ENCODE measurements at places on chromosomes 13 and 19.

DNA sequence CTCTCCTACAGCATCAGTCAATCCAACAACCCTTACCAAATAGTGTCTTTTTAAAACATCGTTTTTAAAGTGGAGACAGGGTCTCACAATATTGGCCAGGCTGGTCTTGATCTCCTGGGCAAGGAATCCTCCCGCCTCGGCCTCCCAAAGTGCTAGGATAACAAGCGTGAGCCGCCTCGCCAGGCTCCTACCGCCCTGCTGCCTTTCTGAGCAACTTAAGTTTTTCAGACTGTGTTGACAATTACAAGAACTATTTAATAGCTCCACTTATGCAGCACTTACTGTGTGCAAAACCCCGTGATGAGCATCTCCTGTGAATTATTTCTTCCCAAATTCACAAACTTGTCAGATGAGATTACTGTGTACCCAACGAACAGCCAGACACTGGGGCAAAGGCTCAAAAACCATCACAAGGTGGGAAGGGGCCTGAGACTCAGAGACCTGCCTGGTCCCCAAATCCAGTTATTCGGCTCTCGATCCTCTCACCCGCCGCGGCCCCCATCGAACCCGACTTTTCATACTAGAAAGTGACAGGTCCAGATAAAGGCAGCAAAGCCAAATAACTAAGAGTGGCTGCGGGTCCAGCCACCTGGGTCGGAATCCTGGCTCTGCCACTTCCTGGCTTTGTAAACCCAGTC, 581 bp downstream of the RPL18 start:
- DNase-seq: no peak

DNA sequence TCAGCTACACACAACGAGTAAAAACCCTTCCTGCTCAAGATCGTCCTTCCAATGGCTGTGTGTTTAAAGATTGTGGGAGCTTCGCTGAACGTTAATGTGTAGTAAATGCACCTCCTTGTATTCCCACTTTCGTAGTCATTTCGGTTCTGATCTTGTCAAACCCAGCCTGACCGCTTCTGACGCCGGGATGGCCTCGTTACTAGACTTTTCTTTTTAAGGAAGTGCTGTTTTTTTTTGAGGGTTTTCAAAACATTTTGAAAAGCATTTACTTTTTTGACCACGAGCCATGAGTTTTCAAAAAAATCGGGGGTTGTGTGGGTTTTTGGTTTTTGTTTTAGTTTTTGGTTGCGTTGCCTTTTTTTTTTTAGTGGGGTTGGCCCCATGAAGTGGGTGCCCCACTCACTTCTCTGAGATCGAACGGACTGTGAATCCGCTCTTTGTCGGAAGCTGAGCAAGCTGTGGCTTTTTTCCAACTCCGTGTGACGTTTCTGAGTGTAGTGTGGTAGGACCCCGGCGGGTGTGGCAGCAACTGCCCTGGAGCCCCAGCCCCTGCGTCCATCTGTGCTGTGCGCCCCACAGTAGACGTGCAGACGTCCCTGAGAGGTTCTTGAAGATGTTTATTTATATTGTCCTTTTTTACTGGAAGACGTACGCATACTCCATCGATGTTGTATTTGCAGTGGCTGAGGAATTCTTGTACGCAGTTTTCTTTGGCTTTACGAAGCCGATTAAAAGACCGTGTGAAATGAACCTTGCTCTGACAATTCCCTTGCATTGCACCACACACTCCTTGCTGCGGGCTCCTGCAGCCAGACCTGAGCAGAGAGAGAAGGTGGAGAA, 2.7 kb upstream of the FAM174C start:
- no peak for DNase-seq

GRCh38 chr13:51783428-51784094, 20.4 kb downstream of the DHRS12 start:
- DNase-seq: no peak

DNA sequence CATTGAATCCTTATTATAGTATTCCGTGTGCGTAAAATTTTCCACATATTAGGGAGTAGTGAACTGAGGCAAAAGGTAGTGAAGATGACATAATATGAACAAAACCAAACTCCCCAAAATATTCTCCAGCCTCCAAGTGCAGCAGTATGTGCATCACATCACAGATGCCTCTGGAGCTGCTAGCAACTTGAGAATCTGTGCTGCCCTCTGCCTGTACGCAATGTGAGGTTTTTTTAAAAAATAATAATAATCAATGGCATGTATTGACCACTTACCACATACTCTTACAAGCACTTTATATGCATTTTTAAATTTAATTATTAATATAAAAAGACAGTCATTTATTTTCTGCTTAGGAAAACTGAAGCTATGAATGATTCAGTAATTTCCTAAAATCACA, 583.0 kb upstream of the SPRY2 start:
- DNase-seq: no peak

DNA sequence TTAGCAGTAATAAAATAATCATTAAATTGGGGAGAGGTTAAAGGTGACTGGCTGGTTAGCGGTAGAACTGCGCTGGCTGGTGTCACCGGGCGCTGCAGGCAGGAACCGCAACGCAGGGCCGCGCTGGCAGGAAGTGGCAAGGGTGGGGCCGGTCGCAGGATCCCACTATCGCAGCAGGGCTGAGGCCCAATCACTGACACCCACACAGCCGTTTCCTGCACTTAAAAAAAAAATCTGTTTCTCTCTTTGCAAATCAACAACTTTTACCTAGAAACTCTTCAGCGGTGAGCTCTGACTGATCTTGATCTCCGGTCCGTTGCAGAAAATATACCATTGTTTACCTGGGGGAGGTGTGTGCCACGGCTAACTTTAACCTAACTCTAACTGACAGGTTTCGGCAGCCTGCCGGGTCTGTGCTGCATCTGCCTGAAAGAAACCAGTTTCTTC, 46.9 kb downstream of the KLF2 start:
- peak; percentile 95 for DNase-seq

- no peak for DNase-seq
These were observed 235.6 kb upstream of the SOX21 start for GRCh38 chr13:94947965-94948371.

DNA sequence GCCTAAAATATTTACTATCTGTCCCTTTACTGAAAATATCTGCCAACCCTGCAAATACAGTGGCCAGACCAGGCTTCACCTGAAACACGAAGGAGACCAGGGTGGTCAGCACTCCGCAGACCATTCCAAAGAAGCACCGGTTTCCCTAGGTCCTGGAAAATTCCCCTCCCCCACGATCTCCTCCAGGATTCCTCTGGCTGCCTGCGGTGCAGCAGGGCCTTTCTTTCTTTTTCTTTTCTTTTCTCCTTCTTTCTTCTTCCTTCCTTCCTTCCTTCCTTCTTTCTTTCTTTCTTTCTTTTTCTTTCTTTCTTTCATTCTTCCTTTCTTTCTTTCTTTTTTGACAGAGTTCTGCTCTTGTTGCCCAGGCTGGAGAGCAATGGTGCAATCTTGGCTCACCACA, 152.7 kb downstream of the USP12 start:
- no peak for DNase-seq

GRCh38 chr13:99816321-99816720, 155.2 kb downstream of the ZIC5 start:
- no peak for DNase-seq

GRCh38 chr19:7533925-7534480, 1.5 kb upstream of the PNPLA6 start:
- DNase-seq: peak; percentile 87

- no peak for DNase-seq
These were observed 220.8 kb downstream of the COG6 start for GRCh38 chr13:39876258-39876657.

DNA sequence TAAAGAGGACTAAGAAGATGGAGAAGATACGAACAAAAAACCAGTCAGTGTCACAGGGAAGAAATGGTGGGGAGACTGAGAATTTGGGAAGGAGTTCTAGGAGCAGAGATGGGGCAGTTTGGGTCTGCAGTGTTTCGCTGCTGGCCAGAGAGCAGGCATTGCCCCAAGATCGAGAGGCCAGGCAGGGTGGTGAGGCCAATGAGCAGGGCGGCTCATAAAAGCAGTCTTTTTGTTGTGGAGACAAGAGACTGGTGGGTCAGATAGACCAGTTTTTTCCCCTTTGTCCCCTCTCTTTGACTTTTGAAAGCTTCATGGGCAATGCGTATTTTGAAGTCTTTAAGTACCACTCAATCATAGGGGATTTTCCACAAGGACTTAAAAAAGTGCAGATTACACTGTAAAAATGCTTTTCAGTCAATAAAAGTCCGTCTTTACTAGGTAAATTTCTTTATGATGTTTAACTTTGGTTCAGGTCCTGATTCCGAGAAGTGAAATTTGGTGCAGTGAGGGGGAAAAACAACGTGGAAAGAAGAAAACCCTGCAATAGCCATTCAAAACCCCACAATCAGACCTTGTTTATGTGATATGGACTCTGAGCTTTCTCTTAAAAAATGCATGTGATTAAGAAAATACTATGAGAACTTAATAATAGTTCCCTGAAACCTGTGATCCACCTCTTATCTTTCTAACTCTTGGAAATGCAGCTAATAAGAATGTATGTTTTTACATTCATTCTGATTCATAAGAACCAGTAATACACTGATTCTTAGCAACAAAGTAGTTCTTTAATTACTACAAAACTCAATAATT, 338.9 kb downstream of the KLF5 start:
- no peak for DNase-seq

DNA sequence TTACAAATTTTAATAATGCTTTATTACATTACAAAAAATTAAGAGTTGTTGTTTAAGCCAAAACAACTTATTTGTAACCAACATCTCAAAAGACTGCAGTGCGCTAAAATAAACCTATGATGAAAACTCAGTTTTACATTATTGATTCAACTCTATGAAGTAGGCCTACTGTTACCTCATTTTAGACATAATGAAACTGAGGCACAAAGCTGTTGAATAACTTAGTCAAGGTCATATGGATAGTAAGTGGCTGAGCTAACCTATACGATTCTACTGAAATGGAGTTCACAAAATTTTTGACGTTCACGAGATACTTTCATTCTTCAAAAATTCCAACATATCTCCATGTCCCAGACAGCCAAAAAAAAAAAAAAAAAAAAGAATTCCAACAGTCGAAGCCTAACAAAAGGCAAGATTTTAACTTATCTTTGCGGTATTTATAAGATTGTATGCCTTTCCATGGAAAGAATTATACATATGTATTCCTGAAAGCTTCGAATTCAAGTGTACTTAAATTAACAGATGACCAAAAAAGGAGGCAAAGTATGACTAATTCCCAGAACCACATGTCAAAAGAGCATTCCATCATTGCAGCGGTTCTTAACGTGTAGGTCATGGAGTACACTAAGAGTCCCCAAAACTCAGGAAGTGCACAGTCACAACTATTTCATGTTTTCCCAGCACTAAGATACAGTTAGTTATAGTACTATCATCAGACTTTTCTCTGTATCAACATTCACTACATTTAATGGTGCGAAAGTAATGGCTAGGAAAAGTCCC, 69.4 kb downstream of the PSPC1 start:
- DNase-seq: no peak

GRCh38 chr13:48568370-48569103, 35.7 kb upstream of the RCBTB2 start:
- DNase-seq: no peak

DNA sequence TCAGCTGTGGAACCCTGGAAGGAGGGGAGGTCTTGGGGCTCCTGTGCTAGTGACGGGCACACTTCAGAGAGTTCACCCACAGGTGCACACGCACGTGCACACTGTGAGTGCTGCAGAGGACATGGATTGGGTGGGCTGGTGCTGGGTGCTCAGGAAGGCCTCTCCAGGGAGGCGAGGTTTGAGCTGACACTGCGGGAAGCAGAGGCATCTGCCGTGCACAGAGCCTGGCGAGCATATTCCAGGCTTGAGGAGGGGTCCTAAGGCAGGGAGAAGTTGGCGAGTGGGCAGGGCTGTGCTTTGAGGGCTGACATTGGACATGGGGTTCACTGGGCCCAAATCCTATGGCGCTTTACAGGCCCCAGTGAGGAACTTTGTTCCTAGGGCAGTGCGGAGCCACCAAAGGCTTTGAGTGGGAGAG, 25.6 kb downstream of the CCDC8 start:
- no peak for DNase-seq

DNA sequence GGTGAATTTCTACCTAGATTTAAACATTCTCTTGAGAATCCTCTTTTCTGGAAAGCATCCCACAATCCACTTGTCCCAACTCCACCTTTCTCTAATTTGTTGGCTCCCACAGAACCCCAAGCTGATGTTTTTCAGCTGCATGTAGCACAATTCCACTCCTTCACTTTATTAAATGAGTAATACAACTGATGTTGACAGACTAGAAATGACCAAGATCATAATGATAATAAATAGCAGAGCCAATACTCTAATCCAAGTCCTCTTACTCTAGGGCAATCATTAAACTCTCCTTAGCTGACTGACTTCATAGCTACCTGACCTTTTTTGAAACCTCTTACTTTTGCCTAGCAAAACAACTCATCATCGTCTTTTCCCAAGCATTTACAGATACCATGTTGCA, 27.9 kb upstream of the STARD13 start:
- DNase-seq: no peak

- DNase-seq: no peak
These were observed 530.0 kb downstream of the RFC3 start for GRCh38 chr13:34347784-34348573.

GRCh38 chr19:16702123-16702522, 17.5 kb upstream of the NWD1 start:
- no peak for DNase-seq
